ENCODE measurements at places on chromosomes 3 and 15.

DNA sequence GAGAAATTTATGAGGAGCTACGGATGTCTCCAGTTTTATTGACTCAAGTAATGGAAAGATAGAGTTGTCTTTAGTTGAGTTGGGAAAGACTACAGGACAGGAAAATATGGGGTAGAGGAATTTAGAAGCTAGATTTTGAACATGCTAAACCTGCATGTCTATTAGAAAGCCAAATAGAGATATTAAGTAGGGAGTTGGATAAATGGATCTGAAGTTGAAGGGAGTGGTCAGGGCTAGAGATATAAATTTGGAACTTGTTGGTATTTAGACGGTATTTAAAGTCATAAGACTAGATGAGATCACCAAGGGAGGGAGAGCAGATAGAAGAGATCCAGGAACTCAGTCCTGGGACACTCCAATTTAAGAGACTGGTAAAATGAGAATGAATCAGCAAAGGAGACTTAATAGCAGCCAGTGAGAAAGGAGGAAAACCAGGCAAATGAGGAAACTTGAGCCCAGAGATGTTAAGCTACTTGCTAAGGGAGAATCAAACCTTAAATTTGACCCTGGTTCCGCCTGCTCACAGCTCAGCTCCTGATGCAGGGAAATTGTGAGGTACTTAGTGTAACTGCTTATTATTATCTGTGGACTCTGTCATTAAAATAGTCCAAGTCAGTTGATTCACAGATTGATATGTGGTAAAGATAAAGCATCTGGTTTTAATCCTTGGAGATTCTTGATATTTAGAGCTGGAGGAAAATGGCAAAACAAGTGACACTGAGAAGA is 35.8 kb downstream of the ABI3BP start:
- DNase-seq = no peak

GRCh38 chr3:47851888-47852603 is 49.1 kb downstream of the DHX30 start:
- no peak for DNase-seq

GRCh38 chr15:61318802-61319525 is 89.9 kb upstream of the RORA start:
- no peak for DNase-seq

DNA sequence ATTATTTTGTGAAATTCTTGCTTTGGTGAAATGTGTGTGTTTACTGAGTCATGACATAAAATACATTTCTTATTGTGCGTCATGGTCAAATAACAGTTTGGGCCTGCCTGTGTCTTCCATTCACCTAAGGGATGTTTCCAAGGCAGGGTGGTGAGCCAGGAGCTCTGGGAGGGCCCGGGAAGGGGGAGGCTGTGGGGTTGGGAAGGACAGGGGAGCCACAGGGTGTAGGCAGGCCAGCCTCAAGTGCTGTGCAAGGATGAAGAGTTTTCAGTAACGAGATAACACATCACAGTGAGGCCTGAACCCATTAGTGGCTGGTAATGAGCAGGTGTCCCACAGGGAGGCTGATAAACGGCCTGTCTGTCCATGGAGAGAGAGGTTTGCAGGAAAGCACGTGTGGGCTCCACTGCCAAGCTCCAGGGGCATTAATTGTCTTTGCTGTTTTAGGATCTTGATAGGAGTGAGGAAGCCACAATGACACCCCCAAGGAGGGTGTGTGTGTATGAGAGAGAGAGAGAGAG is 35.6 kb upstream of the SEC13 start:
- no peak for DNase-seq

Measured in mesothelial cell of epicardium (in vitro differentiated cells).